ENCODE measurements at places on chromosomes 5 and 9.

DNA sequence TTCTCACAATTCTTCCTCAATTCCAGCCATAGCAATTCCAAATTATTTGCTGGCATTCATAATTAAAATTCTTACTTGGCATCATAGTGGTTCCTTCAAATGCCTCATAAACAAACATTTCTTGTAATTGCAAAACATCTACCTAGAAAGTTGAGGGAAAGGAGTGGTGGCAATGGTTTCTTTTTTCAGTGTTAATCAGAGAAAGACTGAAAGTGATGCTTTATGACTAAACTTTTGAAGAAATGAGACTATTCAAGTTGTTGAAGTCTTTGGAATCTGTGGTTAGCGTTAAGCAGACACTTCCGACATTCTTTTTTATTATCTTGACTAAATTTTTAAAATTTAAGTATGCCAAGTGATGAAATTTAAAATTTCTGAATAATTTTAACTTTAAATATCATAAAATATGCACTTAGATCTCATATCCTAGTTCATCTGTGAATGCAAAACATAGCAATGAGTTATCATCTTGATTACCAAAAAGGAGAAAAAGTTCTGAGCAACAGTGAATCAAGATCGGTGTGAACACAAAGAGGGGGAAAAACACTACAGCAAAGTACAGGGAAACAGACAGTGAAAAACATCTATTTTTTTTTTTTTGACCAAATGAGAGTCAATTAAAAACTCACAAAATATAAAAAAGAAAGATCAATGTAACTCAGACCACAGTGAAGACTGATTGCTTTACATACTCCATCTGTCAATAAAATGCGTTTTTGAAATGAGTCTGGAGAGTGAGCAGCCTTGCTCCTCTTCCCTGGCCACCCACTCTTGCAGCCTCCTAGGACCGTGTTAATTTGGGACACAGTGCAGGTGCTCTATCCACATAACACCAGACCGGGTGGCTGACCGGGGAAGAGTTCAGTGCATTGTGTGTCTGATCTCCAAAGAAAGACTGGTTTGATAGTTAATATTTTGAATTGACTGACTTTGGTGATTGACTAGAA lies 20.6 kb upstream of the IL7R start:
- no peak for DNase-seq

DNA sequence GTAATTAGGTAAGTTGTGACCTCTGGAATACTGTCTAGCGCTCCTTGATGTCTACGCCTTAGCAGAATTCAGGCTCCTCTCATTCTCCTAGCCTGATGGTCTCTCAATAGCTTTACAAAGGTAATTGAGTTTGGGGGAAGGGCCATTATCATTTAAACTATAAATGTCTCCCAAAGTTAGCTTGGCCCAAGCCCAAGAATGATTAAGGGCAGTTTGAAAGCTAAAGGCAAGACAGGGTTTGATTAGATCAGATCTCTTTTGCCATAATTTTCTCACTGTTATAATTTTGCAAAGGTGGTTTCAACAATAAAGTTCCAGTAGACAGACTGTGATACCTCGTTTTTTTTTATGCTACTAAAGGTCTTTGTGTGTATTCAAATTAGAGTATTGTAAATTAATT lies 3.7 kb upstream of the SLC30A5 start:
- no peak for DNase-seq

- no peak for DNase-seq
Measured at GRCh38 chr5:61394078-61394704, 62.1 kb downstream of the ZSWIM6 start.

- no peak for DNase-seq
Measured at GRCh38 chr5:96957254-96958049, 21.6 kb downstream of the LNPEP start.

DNA sequence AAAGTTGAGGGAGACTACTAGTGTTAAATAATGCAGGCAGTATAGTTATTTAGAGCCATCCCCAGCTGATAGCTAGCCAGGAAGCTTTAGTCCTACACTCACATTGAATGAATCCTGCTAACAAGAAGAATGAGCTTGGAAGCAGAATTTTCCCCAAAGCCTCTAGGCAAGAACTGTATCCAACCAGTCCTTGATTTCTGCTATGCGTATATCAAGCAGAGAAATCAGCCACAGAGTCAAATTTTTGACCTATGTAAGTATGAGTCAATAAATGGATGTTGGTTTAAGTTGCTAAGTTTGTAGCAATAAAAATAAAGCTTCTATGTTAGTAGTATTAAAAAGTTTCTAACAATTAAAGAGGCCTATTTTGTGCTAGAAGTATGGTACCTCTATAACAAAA lies 672.1 kb upstream of the CHD1 start:
- DNase-seq: no peak

- no peak for DNase-seq
Measured at GRCh38 chr5:177602458-177602830, 2.5 kb downstream of the B4GALT7 start.

GRCh38 chr9:127500399-127500798 lies 49.1 kb downstream of the LRSAM1 start:
- DNase-seq: no peak

- DNase-seq: no peak
Measured at GRCh38 chr9:122860319-122861142, 32.1 kb upstream of the PDCL start.

DNA sequence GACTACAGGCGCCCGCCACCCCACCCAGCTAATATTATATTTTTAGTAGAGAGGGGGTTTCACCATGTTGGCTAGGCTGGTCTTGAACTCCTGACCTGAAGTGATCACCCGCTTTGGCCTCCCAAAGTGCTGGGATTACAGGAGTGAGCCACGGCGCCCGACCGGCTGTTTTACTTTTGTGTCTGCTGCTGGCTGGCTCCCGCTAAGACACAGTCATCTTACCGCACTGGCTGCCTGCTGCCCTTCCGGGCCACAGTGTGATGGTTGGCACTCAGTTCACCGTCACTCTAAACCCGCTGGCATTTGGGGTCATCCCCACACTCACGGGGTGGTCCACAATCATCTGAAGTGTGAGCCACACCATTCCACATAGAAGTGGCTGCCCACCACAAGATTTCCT lies 93.7 kb downstream of the WDR41 start:
- no peak for DNase-seq

DNA sequence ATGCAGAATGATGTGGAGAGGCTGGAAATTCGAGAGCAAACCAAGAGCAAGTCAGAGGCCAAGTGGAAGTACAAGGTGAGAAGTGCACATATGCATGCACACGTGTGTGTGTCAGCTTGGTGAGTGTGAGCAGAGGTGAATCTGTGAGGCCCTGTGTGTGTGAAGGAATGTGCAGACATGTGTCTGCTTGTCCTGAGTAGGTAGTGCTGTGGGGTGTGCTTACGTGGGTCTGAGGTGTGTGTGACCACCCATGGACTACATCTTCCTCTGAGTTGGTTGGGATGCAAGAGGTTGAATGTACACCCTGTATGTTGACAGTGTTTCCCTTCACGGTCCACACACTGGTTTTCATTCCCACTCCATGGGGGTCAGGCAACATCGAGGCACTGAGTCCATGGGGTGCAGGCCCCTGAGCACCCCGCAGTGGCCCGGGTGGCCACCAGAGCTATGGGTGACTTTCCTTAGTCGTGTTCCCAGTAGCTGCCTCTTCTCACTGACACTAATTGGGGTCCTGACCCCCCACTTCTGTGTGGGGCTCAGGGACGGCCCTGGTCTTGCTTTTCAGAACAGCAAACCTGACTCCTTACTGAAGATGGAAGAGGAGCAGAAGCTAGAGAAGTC lies 86.7 kb downstream of the PHF2 start:
- no peak for DNase-seq

GRCh38 chr9:71048280-71048679 lies 73.1 kb downstream of the TRPM3 start:
- no peak for DNase-seq

DNA sequence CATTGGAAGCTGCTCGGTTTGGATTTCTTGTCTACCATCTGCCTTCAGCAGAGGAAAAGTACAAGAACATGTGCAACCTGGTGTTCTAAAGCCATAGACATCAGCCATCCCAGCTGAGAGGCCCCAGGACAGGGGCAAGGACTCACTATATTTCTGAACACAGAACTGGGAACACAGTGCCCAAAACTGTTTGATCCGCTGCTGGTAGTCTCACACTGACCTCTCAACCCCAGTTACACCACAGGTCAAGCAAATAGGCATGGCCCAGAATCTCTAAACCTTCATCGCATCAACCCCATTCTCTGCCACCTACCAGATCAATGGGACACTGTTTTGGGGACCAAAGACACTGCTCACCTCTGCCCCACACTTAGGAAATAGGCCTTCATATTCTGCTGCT lies 2.0 kb downstream of the KLHL3 start:
- no peak for DNase-seq

DNA sequence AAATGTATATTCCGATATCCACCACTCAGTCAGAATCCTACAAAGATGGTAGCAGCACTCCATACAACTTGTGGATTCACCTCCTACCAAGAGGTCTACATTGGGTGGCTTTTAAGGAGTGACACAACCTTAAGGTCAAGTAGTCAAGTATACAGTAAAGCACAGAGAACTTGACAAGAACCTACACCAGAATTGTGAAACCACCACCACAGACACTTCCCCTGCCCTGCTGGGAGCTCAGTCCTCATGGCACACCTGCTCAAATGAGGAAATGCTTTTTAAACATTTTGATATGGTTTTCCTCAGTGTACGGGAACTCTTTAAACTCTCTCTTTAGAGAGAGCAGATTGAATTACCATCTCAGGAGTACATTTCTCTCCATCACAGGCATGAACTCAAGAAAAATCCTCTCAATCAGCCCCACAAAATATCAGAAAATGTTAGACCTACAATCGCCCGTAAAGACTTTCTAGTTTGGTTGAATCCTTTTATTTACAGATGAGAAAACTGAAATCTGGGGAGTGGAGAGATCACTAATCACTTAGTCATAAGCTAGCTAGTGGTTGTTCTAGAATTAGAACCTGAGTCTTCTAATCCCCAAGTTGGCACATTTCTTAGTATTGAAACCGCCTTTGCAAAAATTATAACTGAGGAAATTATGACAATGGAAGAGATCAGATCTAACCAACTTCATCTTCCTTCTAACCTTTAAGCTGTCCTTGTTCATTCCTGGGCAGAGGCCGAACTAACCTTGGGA lies 38.5 kb upstream of the NR4A3 start:
- DNase-seq: no peak

DNA sequence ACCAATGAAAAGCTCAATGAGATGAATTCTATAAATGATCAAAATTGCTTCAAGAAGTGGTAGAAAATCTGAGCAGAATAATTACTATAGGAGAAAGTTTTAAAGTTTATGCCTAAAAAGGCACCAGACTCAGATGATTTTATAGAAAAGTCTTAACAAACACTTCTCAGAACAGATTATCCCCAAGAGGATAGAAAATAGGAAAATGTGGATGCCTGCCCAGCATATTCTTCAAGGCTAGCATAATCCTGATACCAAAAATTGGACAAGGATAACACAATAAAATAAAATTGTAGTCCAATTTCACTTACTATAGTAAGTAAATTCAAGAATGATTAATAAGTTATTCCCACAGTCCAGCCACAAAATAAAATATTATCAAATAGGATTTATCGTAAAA lies 397.0 kb downstream of the NR2F1-AS1 start:
- DNase-seq: no peak

DNA sequence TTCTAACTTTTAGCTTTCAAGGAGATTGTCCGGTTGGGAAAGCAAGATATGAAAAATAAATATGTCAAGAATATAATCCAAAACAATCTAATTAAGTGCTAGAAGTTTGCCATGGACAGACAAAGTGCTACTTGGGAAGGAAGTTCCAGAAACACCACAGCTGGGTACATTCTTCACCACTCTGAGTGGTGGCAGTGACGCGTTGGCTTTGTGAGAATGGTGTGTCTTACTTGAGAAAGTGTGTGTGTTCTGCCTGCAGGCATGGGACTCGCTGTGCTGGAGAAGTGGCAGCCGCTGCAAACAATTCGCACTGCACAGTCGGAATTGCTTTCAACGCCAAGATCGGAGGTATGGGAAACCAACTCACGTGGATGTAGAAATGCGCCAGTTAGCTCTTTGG lies 177.2 kb downstream of the PCSK5 start:
- no peak for DNase-seq

GRCh38 chr9:4797854-4798150 lies 5.1 kb downstream of the RCL1 start:
- DNase-seq: no peak

DNA sequence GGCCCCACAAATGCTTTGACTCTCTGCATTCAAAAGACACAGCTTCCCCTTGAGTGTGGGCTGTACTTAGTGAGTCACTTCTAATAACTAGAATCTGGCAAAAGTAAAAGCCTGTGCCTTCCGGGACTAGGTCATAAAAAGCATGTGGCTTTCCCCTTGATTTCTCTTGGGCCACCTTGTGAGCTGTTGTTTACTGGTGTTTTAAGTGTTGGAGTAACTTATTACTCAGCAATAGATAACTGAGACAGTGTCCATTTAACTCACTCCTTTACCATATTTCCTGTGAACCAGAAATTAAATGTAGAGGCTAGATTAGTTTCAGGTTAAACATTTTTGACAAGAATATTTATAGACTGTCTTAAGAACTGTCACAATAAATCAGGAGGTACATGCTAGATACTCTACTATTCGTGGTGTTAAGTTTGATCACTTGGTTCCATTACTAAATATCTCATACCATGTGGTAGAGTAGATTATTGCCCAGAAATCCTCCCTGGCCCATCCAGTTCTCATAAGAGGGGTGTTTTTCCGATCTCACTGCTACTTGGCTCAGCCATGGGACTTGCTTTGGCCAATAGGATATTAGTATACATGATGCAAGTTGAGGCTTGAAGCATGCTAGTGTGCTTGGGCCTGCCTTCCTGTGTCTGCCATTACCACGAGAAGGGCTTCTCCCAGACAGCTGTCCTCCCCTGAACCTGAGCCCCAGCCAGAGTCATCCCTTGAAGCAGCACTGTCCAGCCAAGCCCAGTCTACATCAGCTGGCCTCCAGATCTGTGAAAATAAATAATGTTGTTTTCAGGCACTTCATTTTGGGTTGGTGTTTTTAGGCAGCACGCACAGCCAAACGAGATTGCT lies 10.4 kb upstream of the CMBL start:
- DNase-seq: no peak

DNA sequence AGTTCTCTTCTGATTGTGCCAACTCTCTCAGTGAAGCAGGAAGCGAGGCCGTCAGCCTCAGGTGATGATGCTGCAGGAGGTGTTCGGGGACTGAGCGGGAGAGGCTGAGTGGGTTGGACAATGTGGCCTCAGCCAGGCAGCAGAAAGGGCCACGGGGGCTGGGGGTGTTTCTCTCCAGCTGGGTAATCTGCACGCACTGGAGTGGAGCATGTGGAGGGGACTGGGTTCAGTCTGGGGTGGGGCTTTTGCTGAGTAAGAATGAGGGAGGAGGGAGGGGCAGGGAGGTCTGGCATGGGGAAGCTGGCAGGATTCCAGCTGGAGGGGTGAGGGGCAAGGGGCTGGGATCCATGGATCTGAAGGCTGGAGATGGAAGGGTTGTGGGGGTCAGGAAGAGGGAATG lies 60.8 kb upstream of the PHYKPL start:
- no peak for DNase-seq

- no peak for DNase-seq
Measured at GRCh38 chr9:79617395-79617794, 45.6 kb downstream of the TLE4 start.
